NCI-H748 treated with DMSO at 0.1 percent for 48 hours (cell line): ENCODE measurements at places on chromosomes 2 and 18.

- peak; percentile 54 for DNase-seq
Measured at GRCh38 chr2:53519918-53520841, 247.4 kb upstream of the CHAC2 start.

- no peak for DNase-seq
Measured at GRCh38 chr18:48124857-48125626, 194.6 kb upstream of the SMAD2 start.

- no peak for DNase-seq
Measured at GRCh38 chr18:31241900-31242409, 76.0 kb upstream of the DSG1 start.

DNA sequence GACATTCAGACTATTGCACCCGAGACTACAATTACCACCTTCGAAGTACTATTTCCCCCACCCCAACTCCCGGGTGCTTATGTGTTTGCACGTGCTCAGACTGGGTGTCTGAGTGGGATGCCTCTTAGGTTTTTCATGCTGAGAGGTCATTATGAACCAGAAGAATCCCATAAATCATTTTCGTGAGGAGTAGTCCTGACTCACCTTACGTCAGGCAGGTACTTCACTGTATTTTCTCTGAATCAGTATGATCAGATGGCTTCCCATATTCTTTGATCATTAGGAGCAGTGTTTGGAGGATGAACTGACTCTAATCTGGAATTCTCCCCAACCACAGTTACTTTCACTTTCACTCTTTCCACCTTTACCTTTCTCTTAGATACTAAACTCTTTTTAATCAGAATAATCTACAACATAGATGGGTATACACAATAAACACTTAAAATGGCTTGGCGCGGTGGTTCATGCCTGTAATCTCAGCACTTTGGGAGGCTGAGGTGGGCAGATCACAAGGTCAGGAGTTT is 38.4 kb upstream of the STAT4 start:
- DNase-seq: no peak

DNA sequence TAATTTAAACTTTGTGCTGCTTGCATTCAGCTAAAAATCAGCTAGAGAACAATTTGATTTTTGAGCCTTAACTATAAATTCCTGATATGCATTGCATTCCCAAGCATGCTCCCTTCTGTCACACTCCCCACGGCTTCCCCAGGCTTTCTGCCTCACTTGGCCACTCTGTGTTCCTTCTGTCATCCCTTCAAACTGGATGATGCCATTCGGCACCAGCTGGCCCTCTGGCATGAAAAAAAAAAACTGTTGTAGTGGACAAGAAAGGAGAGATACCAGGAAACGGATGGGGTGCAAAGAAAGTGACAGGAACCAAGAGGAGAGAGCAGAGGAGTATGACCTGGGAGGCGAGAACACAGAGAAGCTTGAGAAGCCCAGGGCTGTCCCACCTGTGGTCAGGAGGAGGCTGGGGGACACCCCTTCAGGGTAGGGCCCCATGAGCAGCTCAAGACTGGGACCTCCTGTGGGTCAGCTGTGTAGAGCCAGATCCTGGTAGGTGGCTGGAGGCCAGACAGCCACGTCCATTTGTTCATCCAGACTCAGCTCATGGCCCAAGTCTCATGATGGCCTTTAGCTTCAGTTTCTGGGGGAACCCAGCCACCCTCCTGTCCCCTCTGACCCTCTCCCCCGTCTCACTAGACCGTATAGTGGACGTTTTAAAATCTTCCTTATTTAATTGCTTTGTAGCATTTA is 211.8 kb downstream of the GBX2 start:
- no peak for DNase-seq

GRCh38 chr2:84906108-84906899 is 848 bp downstream of the TMSB10 start:
- no peak for DNase-seq

DNA sequence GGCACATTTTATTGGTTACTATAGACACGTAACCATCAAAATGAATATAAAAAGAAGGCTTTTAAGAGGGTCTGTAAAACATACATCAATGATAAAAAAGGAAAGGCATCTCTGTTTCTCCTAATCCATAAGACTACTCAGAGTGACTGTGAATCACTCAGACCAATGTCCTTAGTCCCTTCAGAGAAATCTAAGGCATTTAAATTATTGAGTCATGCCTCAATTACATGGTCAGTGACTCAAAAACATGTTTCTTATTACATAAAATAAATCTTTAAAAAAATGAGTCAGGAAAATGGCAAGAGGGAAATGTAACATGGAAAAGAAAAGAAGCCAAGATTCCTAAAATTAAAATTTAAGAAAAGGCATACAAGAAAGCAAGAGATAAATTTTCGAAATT is 146.6 kb downstream of the ERBB4 start:
- DNase-seq: no peak
